Activated CD4-positive, alpha-beta memory T cell treated with anti-CD3 and anti-CD28 coated beads for 36 hours (primary cell): ENCODE measurements at places on chromosomes 16 and 17. TPM values are rescaled to one million over a fixed set of nuclear protein-coding genes. Genes with fewer than 3 reads are reported as not detected.

GRCh38 chr17:44905006-44906000 lies 6.1 kb upstream of the EFTUD2 start:
- peaks cover 1% of the 10 kb centered on the region for H3K4me1 ChIP-seq
- no peak overlapping the region for H3K4me3 ChIP-seq
- no peak overlapping the region for H3K27ac ChIP-seq
- H3K36me3 ChIP-seq = no peaks in the 10 kb centered on the region
- no peak for DNase-seq

DNA sequence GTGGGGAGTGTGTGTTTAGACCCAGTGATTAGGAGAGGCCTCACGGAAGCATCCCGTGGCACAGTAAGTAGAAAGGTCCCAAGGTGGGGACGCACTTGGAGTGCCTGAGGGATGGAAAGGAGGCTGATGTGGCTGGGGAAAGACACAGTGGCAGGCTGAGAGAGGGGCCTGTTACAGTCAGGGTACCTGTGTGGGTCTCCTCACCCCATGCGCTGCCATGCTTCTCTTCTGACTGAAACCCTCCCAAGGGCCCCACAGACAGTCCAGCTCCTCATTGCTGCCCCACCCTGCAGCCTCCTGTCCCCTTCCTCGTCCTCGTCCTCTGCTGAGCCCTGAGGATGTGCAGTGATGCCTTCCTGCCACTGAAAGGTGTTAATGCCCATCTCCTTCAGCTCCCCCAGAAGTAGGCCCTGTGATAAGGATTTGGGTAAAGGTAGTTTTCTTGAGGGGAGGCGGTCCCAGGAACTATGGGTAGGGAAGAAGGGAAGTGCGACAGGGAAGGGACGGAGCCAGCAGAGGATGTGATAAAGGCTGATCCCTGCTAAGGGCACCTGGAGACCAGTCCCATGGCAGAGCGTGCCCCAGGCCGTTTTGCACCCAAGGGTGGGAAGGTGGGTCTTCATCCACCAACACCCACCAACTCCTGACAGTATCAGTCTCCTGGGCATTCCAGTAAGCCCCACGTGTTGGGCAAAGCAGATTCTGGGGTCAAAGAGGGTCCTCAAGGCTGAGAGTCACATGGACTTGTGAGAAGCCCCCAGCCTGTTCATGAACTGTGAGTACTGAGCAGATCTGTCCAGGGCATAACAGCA lies 237.2 kb downstream of the GSG1L start:
- H3K27ac ChIP-seq = no peak overlapping the region
- peaks cover 7% of the 10 kb centered on the region for H3K27me3 ChIP-seq
- H3K36me3 ChIP-seq = peaks cover 2% of the 10 kb centered on the region
- H3K4me1 ChIP-seq = no peaks in the 10 kb centered on the region

GRCh38 chr17:72602517-72603419 lies 481.9 kb downstream of the SOX9 start:
- H3K4me3 ChIP-seq = no peak overlapping the region
- peaks cover 2% of the 10 kb centered on the region for H3K36me3 ChIP-seq
- no peak for DNase-seq
- H3K4me1 ChIP-seq = no peaks in the 10 kb centered on the region
- no peak overlapping the region for H3K27ac ChIP-seq

GRCh38 chr17:60959011-60959410 lies 281.4 kb downstream of the BCAS3 start:
- H3K4me1 ChIP-seq = no peaks in the 10 kb centered on the region
- no peak overlapping the region for H3K27ac ChIP-seq
- H3K4me3 ChIP-seq = no peak overlapping the region
- H3K27me3 ChIP-seq = no peaks in the 10 kb centered on the region

DNA sequence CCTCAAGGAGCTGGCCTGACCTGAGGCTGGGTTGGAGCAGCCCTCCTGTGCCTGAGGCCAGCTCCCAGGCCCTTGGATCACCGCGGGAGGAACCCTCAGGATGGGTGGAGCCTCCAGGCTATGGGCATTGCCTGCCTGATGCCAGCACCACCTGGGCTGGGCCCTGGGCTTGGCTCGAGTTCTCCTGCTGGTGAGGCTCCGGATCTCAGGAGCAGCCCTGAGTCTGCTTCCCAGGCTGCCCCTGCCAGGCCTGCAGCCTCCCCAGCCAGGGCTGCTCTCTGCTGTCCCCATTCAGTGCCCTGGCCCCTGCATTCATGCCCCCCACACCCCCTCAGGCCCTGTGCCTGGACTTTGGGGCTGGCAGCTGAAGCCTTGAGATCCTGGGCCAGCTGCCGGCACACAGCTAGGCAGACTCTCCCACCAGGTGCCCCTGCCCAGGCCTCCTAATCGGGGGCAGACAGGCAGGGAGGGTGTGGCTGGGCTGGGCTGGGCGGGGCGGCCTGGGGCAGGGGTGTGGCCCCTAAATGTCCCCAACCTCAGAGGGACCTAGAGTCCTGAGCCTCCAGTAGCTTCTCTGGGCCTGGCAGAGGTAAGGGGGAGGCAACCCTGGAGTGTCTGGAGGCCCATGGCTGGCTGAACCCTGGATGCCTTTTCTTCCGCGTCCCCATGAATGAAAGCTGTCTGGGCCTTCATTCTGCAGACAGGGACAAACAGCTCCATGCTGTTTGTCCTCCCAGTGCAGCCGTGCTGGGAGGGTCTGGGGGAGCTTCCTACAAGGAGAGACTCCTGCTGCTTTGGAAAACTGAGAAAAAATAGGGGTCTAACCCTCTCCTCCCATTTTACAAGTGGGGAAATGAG lies 1.1 kb upstream of the PIGQ start:
- no peak for DNase-seq
- H3K27me3 ChIP-seq = no peaks in the 10 kb centered on the region
- peak overlapping the region; percentile 79 for H3K4me3 ChIP-seq
- no peaks in the 10 kb centered on the region for H3K36me3 ChIP-seq

GPR142 gene
- total RNA-seq = not detected

KLHL10 gene
- total RNA-seq = 0.12 TPM

NPIPB13 gene
- 6.5 TPM for total RNA-seq
